ENCODE measurements at places on chromosomes 11 and 22.
A peak's percentile ranks its signal among the peaks of the same experiment; 100 is the strongest.

GRCh38 chr22:28002863-28003565 lies 84.0 kb upstream of the PITPNB start:
- peak; percentile 22 for DNase-seq

DNA sequence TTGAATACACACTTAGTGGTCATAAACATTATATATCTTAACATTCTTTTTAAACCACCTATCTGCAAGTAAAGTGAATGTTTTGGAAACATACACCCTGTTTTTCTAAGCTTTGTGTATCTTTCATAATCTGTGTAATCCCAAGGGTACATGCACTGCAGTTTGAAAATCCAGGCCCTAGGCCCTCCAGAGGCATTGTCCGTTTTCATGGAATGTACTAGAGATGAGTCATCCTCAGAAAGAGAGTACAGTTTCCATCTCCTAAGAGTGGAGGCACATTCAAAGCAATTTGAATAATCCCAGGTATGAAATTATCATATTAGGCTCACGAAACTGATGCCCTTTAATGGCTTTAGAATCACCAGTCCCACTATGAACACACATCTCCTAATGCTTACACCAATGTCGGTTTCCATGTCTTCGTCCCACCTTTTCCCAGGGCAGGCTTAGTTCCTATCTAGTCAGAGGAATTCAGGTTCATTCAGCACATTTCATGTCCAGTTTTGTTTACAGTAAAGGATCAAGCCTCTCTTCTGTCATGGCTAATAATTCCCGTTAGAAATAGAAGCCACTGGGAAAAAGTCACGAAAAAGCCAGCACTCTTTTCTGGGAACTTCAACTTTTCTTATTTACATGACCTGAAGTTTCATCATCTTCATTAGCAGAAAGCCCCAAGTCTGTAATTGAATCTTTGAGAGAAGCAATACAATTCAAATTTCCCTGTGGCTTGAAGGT lies 39.5 kb upstream of the CD44 start:
- no peak for DNase-seq

DNA sequence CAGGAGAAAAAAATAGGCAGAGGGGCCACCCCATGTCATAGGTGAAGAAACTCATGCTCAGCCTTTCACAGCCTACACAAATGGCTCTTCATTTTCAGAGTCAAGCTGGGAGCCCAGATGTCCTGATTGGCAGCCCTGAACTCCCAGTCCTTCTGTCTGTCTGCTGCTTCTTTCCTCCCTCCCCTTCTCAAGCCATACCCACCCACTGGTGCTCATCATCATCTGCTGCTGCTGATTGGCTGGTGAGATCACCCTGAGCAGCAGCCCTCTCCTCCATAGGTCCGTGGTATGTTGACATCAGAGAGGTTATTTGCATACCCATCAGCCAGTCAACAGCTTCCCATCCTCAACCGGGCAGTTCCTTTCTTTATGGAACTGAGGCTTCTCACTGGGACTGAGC lies 46.1 kb upstream of the PRDM11 start:
- no peak for DNase-seq

GRCh38 chr11:30016588-30017363 lies at the start of gene KCNA4:
TSS of gene KCNA4 (minus strand) at chr11:30017030. CDS start at chr11:30012678, 4,352 bp downstream.
- peak; percentile 90 for DNase-seq

DNA sequence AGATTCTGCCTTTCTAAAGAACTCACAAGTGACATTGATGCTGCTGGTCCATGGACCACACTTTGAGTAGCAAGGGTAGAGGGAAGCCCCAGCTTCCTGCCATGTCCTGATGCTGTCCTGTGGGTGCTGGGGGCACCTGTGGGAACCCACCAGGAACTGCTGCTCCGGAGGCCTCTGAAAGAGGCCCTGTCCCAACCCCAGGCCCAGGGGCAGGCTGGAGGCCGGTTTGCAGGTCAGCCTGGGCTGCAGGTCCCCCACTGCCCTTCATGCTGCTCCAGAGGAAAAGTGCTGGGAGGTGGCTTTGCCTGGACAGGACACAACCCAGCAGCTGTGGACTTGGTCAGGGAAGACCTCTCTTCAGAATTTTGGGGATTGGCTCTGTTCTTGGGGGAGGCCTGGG lies 44.8 kb upstream of the SLC22A12 start:
- no peak for DNase-seq

- DNase-seq = no peak
Measured at GRCh38 chr11:46038529-46038928, 82.7 kb downstream of the PHF21A start.

DNA sequence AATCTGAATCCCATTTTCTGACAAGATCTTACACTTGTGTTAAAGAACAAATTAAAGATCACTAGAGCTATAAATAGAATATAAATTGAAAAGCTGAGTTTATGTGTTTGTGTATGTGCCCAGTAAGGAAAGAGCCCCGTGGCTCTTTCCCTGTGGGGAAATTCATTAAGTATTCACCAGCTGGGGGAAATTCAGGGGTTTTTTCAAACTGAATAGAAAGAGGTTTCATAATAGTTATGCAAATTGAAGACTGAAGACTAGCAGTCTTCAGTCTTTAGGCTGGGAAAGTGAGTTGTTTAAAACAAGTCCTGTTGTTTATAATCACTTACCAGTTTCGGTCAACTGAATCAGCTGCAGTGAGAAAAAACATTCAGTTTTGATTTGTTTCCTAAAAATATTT lies 11.3 kb upstream of the MS4A7 start:
- DNase-seq = no peak

GRCh38 chr11:28471537-28471936 lies 363.3 kb downstream of the METTL15 start:
- DNase-seq = no peak

DNA sequence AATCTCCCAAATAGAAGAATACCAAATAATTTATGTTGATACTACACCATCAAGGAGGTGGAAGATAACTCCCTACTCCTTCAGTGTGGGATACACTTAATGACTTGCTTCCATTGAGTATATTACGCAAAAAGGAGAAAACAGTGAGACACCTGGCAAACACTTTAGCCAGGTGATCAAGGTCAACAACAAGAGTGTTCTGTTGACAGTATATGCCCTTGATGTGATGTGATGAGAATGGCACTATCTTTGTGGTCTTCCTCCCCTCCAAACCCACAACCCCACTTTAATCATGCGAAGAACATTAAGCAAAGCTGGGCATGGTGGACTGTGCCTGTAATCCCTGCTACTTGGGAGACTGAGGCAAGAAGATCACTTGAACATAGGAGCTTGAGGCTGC lies 26.0 kb downstream of the MAPK1 start:
- DNase-seq = no peak

DNA sequence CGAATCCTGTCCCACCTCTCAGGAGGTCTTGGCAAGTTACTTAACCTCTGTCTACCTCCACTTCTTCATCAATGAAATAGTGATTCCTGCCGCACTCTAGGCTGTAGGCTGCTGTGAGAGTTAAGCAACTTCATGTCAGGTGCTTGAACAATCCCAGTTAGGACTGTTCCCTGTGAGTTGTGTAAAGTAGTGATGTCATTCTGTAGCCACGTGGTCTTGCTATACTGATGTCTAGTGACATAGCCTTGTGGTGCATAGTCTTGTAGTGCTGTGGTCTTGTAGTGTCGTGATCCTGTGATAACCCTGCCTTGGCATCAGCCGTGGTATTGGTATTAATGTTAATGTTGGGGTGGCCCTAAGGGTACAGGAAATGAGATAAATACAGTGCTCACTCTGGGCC lies 30.3 kb upstream of the PRR5 start:
- DNase-seq = no peak

GRCh38 chr22:37273126-37273845 lies 9.0 kb upstream of the CYTH4 start:
- DNase-seq = no peak

DNA sequence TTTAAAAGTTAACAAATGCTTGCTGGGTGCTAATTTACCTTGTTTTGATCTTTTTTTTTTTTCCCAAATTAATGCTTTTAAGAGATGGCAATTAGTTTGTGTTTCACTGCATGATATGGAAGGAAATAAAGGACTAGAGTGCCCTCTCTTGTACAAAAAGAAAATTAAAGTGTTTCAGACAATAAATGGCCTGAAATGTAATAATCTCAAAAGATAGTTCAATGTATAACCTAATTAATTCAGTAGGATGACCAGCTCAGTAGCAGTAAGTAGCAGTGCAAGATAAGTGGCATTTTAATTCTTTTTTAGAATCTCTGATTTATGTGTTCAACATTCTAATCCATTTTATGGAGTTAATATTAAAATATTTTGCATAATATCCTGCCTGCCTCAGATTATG lies 39.9 kb upstream of the MYO18B start:
- peak; percentile 59 for DNase-seq

GRCh38 chr11:110000031-110000502 lies 93.1 kb upstream of the ZC3H12C start:
- DNase-seq = peak; percentile 2

DNA sequence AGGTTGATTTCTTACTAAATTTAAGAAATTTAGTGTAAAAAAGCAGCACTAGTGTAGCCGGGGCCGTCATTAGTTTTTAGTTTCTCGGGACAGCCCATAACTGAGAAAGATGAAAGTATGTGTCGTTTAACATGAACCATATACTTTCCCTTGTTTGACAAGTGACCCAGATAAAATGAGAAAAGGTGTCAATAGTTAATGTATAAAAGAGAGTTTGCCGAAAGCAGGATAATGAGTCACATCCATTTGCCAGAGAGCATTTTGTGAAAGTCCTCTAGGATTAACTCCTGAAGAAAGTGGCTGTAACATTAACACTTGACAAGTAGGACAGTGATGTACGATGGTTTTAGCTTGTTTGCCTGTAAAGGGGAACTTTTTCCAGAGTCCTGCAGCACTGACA lies 13.5 kb downstream of the OR52K1 start:
- no peak for DNase-seq

DNA sequence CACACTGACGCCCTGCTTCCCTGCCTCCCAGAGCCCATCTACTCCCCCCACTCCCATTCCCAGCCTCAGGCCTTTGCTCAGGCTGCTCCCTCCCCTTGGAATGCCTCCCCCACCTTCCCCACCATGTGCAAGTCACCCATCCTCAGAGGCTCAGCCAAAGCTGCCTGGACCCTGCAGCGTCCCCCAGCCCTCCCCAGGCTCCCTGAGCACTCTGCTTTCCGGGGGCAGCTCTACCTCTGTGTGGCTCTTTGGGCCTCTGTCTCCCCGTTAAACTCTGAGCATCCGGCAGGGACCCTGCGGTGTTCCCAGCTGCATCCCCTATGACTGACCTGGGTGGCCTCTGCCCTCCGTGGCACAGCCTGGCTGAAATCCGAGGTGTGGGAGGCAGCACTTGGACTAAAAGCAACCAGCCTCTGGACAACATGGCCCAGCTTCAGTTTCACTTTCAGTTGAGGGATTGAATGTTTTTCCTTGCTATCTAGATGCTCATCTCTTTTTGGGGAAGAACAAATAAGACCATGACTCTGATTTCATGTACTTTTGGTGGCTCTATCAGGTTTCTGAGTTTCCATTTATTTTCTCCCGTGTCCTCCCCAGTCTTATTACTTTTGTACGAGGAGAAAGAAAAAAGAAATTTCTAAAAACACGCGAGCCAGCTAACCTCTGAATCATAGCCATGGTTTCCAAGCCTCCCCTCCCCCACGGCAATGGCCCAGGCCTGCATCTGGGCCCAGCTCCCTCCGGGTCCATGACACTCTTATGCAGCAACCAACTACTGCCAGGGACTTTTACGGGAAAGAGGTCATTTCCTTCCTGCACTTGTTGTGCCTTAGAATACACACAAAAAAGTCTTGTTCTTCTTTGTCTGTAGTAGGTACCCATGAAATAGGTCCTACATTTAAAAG lies 3.8 kb downstream of the APOL3 start:
- DNase-seq = peak; percentile 46

- peak; percentile 67 for DNase-seq
Measured at GRCh38 chr11:134036492-134037045, 32.3 kb upstream of the JAM3 start.

GRCh38 chr11:10314199-10315072 lies 9.6 kb downstream of the ADM start:
- DNase-seq = no peak

- peak; percentile 15 for DNase-seq
Measured at GRCh38 chr11:28417601-28418323, 309.6 kb downstream of the METTL15 start.

GRCh38 chr11:45802531-45803317 lies 2.2 kb upstream of the SLC35C1 start:
- no peak for DNase-seq

GRCh38 chr11:69893631-69894030 lies 74.4 kb upstream of the FGF3 start:
- no peak for DNase-seq

GRCh38 chr11:34357701-34358257 lies at the start of gene ABTB2:
TSS of gene ABTB2 (minus strand) at chr11:34358010.
- DNase-seq = peak; percentile 99

DNA sequence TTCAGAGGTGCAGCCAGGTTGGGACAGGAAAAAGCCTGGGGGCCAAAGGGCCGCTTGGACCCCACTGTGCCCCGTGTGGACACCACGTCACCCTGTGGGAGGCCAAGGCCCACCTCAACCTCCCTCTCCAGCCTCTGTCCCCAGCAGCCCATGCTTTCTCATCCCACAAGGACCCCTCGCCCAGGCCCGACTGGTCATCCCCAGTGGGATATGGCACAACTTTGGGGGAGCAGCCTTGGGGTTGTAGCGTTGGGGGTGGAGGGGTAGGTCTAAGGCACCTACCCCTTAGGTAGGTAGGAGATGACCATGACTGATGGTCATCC lies 44.0 kb downstream of the IGF2 start:
- DNase-seq = no peak

DNA sequence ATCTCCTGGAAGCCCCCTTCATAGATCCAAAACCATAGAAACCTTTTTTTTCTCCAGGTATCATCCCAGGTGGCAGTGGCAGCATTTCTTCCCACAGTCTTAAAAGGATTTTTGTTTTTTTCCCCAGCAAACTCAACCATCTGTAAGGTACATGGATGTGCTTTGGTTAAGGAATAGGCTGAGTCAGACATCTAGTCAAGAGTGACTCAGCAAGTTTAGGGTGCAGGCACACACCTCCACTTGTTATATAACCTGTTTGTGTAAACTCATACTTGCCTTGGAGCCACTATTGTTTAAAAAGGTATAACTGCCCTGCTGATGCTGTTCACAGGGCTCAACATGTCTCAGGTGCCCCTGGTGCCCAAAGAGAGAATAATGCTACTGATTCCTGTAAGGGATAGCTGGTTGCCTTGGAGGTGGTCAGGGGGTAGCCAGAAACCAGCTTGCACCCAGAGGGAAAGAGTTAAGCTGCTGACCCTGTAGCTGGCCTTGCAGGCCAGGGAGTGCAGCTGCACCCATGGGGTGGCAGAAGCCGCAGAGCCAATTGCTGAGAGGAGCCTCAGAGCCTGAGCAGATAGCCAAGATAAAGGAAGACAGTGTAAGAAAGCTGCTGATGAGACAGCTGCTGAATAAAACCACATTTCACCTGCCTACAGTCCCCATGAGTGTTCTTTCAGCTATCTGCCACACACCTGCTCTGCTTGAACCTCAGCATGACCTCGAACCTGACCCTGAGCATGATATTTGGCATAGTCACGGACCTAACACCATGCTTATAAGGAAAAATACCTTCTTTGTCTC lies 1726.1 kb upstream of the RAG2 start:
- no peak for DNase-seq

DNA sequence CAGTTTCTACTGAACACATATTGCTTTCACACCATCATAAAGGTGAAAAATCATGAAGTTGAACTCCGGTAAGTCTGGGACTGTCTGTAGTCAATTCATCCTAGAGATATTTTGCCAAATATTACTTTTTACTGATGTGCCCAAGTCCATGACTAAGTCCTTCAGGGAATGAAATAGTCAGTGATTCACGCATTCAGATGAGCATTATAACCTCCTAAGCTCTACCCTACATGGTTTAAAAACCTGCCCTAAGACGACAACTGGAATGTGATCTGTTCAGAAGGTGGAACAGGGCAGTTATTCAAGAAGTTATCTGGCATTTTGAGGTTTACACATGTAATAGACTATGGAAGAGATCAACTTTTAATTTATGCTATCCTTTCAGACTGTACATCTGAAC lies 125.6 kb downstream of the TRPC6 start:
- DNase-seq = no peak

Data from eye (tissue), 1 donor.